Stimulated activated memory B cell treated with anti-CD40 and anti-IgM and Interleukin-4, amounts not matched to agents 10 μg/mL and 1 μg/mL and 100 μg/mL, for 72 hours (primary cell): ENCODE measurements at places on chromosomes 1 and 21.
A peak's percentile ranks its signal among the peaks of the same experiment; 100 is the strongest.

DNA sequence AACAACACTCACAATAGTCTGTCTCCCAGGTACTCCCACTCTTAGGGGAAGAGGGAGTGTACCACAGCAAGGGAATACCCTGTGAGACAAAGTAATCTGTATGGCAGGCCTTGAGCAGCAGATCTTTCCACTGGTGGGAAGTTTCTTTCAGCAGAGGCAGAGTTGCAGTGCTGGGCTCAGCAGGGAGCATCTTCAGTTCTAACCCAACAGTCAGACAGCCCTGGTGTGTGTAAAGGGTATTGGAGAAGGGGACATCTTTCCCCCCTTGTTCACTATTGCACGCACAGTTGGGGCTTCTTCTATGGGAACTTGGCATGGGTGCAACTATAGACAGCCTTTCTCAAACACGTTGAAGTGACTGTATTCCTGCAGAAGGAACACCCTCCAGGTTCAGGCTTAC is 159.4 kb upstream of the DPT start:
- ATAC-seq = no peak

DNA sequence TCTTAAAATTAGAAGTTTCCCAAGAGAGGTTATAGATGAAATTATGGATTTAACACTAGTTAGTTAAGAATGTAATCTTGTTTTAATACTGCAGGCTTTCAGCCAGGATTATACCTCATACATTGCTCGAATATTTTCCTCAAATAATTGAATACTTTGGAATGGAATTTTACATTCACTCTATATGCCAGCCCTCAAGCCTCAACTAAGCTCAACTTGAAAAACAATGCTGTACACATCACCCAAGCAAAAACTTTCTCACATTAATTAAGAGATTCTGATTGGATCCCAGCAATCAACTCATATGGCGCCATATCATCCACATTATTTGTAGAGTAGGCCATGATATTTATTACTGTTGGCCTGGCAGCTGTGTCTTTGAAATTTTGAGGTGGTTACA is 710.7 kb upstream of the ADAMTS5 start:
- no peak for ATAC-seq

DNA sequence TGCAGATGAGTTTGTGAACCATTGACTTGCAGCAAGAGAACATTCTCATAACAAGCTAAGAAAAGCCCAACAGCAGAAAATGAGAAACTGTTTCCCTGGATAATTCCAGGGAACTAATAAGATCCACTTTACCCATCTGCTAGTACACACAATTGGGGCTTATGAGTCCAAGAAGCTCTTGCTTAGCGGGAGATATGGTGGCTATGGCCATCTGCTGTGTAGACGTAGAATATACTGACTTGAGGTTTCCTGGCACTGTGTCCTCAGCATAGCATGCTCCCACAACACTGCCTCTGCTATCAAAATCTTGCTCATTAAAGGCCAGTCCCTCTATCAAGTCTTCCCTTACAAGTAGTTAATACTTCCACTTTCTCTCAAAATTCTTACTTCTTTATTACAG is 6.8 kb upstream of the RXRG start:
- no peak for ATAC-seq

- no peak for ATAC-seq
Observed at GRCh38 chr1:39239968-39240367, 35.5 kb downstream of the MACF1 start.

DNA sequence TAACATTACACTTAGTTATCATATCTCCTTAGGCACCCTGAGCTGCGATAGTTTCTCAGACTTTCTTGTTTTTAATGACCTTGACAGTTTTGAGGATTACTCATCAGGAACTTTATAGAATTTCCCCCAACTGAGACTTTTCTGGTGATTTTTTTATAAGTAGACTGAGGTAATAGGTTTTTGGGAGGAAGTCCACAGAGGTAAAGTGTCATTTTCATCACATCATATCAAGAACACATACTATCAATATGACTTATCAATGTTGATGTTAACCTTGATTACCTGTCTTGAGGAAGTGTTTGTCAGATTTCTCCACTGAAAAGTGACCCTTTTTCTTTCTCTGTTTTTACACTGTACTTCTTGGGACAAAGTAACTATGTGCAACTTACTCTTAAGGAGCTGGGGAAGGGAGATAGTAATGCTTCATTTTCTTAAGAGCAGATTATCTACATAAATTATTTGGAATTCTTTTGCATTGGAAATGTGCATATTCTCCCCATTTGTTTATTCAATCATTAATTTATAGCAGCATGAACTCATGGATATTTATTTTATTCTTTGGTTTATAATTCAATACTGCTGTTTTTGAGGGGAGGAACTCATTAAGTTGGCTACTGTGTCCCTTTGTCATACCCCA is 72.8 kb upstream of the HSD17B7 start:
- ATAC-seq = no peak

GRCh38 chr1:227748496-227749182 is 13.4 kb downstream of the SNAP47 start:
- no peak for ATAC-seq

DNA sequence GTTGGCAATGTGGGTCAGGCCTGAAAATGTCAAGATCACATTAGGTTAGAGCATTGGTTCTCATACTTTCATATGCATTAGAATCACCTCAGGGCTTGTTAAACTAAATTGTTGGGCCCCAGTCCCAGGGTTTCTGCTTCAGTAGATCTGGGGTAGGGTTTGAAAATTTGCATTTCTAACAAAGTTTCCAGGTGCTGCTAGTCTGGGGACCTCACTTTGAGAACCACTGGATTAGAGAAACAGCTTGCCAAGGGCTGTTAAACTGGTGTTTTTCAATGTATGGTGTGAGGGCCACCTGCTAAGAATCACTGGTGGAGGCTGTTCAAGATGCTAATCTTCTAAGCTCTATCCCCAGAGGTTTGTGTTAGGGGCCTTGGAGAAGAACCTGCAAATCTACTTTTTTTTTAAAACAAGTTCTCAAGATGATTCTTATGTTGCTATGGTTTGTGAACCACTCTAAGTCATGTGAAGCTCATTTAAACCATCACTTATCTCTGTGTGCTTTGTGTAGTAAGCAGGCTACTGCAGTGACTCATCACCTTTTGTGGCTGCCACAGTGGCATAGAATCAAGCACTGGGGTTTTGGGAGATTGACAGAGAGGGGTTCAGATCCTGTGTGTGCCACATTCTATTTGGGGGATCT is 152.2 kb downstream of the S1PR1 start:
- ATAC-seq = peak; percentile 82

GRCh38 chr1:197841883-197842553 is 60.4 kb upstream of the C1orf53 start:
- peak; percentile 56 for ATAC-seq

GRCh38 chr1:76892675-76893074 is 25.4 kb downstream of the ST6GALNAC5 start:
- no peak for ATAC-seq

GRCh38 chr1:228095161-228095560 is 8.0 kb downstream of the C1orf35 start:
- no peak for ATAC-seq

DNA sequence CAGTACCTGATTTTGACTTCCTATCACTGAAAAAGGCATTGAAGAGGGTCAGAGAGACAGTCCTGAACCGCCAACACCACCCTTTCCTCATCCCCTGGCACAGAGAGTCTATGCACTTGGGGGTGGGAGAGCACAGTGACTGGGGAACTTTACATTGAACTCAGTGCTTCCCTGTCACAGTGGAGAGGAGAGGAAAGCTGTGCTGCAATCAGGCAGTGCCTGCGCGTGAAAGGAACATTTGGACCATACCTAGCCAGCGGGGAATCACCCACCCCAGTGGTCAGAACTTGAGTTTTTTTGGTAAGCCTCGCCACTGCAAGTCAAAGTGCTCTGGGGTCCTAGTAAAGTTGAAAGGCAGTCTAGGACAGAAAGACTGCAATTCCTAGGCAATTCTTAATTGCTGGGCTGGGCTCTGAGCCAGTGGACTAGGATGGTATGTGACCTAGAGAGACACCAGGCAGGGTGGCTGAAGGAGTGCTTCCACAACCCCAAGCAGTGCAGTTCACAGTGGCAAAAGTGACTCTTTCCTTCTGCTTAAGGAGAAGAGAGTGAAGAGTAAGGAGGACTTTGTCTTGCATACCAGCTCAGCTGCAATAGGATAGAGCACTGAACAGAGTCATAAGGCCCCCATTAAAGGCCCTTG is 9.4 kb upstream of the HENMT1 start:
- ATAC-seq = no peak
